Mesothelial cell of epicardium (in vitro differentiated cells): ENCODE measurements at places on chromosomes 1 and 21. TPM values are rescaled to one million over a fixed set of nuclear protein-coding genes. Genes with fewer than 3 reads are reported as not detected.

STK40 gene
- 40.1 to 43.6 TPM (median 42.7 TPM) in 3 replicates for total RNA-seq

- DNase-seq, result no peak
- H3K27ac ChIP-seq, result peak overlapping the region; percentile 99
- H3K27me3 ChIP-seq, result no peaks in the 10 kb centered on the region
- peaks cover 19% of the 10 kb centered on the region for H3K36me3 ChIP-seq
- peak overlapping the region; percentile 96 for H3K4me3 ChIP-seq
Measured at GRCh38 chr1:114715952-114716303, 643 bp downstream of the NRAS start.

SERINC2 gene
- total RNA-seq, result 45.4 to 49.1 TPM (median 47.1 TPM) in 3 replicates

DNA sequence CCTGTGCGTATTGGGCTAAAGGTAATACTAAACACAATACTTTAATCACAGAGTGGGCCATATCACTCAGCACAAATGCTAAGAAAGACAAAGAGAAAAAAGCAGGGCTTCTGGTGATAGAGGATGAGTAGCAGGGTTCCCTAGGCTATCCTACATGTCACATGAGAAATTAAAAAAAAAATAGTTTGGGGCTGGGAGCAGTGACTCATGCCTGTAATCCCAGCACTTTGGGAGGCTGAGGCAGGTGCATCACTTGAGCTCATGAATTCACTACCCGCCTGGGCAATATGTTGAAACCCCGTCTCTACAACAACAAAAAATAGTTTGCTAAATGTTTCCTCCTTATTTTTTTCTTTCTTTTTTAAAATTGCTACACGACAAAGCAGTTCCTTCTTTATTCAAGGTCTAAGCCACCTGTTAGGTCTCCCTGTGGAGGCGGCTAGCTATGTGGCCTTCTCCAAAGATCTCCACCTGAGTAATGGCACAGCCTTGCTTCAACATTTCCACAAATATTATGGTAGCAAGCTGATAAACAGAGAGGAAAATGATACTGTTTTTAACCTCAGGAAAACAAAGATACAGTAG, 1.5 kb downstream of the ENSA start:
- no peak overlapping the region for H3K4me3 ChIP-seq
- peaks cover 9% of the 10 kb centered on the region for H3K4me1 ChIP-seq
- peaks cover 30% of the 10 kb centered on the region for H3K36me3 ChIP-seq
- peak overlapping the region; percentile 41 for H3K27ac ChIP-seq

DNA sequence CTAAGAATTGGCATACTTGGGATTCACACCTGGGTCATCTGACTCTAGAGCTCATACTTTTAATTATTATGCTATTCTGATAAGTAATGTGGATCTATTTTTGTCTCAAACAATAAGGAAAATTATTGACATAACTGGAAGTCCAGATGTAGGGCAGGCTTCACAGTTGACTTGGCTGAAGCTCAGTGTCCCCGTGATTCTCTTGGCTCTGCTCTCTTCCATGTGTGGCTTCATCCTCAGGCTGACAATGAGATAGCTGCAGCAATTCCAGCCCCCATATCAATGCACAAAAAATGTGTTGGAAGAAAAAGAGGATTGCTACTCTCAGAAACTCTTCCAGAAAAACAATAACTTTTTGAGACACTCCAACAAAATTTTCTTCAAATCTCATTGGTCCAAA, 23.8 kb downstream of the HSD11B1 start:
- no peak for DNase-seq
- H3K4me1 ChIP-seq, result peaks cover 8% of the 10 kb centered on the region
- H3K27ac ChIP-seq, result no peak overlapping the region

TSPAN1 gene
- total RNA-seq, result 0.51 to 0.63 TPM (median 0.52 TPM) in 3 replicates

DNA sequence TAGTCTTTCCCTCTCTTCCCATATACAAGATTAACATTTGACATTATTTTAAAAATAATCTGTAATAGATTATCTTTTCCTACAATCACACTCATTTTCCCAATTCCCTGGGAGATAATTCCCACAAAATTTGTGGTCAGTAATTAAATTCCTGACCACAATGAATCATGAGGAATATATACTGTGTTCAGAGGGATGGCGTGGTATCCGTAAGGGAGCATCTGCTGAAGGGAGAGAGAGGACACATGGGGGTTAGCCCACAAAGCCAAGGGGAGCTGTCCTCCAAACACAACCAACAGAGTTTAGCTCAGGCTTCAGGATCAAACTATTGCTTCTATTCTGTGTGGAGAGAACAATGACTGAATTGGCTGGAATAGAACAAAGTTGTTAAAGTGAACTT, 57.1 kb upstream of the PPP2R5A start:
- peaks cover 2% of the 10 kb centered on the region for H3K27me3 ChIP-seq
- no peak overlapping the region for H3K4me3 ChIP-seq
- no peak overlapping the region for H3K27ac ChIP-seq
- H3K36me3 ChIP-seq, result no peaks in the 10 kb centered on the region

- H3K4me1 ChIP-seq, result peaks cover 90% of the 10 kb centered on the region
- no peaks in the 10 kb centered on the region for H3K27me3 ChIP-seq
- no peaks in the 10 kb centered on the region for H3K36me3 ChIP-seq
- H3K27ac ChIP-seq, result peak overlapping the region; percentile 86
- no peak for DNase-seq
- peak overlapping the region; percentile 6 for H3K4me3 ChIP-seq
Measured at GRCh38 chr1:181100015-181100905, 11.8 kb downstream of the IER5 start.

- no peak for DNase-seq
- no peak overlapping the region for H3K27ac ChIP-seq
- H3K27me3 ChIP-seq, result no peaks in the 10 kb centered on the region
- H3K4me3 ChIP-seq, result no peak overlapping the region
Measured at GRCh38 chr1:207366022-207366421, 44.5 kb downstream of the CD55 start.

GRCh38 chr1:66269222-66269621, 264.7 kb upstream of the SGIP1 start:
- no peak overlapping the region for H3K4me3 ChIP-seq
- H3K36me3 ChIP-seq, result no peaks in the 10 kb centered on the region
- H3K27ac ChIP-seq, result peak overlapping the region; percentile 86
- no peak for DNase-seq
- no peaks in the 10 kb centered on the region for H3K27me3 ChIP-seq

PTAFR gene
- 0.18 to 0.43 TPM (median 0.18 TPM) in 3 replicates for total RNA-seq

GRCh38 chr1:10225573-10225972, 15.2 kb downstream of the KIF1B start:
- H3K4me1 ChIP-seq, result peaks cover 8% of the 10 kb centered on the region
- H3K27ac ChIP-seq, result no peak overlapping the region
- peaks cover 6% of the 10 kb centered on the region for H3K36me3 ChIP-seq
- DNase-seq, result no peak
- H3K4me3 ChIP-seq, result no peak overlapping the region
- no peaks in the 10 kb centered on the region for H3K27me3 ChIP-seq

- H3K4me3 ChIP-seq, result no peak overlapping the region
- DNase-seq, result no peak
- H3K4me1 ChIP-seq, result peaks cover 3% of the 10 kb centered on the region
- H3K27me3 ChIP-seq, result peaks cover 9% of the 10 kb centered on the region
- no peaks in the 10 kb centered on the region for H3K36me3 ChIP-seq
Measured at GRCh38 chr1:42886800-42887199, 40.4 kb downstream of the ZNF691 start.

GRCh38 chr1:150973258-150973835, 1.3 kb downstream of the CERS2 start:
- peak overlapping the region; percentile 80 for H3K4me3 ChIP-seq
- no peak for DNase-seq
- H3K27ac ChIP-seq, result peak overlapping the region; percentile 92
- H3K27me3 ChIP-seq, result no peaks in the 10 kb centered on the region

DNA sequence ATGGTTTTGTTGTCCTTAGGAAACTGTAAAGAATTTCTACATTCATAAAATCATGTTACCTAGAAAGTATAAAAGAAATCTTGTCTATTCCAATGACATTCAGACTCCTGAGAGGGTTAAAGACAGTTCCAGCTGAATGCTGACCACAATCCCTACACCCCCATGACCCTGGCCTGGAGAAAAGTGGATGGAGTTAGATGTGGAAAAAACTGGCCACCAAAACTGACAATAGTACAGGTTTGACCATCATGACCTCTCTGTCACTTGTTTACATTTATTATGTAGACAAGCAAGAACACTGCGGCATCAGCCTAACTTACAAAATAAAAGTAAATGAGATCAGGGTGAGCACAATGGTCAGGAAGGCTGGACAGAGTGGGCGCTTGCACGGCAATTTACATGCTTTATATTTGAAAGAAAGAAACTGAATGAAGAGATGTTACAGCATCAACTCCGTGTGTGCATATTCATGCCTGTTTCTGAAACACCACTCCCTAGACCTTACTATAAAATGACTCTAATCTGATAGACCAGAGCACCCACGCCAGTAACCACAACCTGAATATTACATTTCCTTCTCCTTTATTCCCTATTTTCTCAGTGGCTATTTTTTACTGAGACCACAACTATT, 116.0 kb downstream of the ESRRG start:
- peaks cover 51% of the 10 kb centered on the region for H3K4me1 ChIP-seq
- H3K27me3 ChIP-seq, result no peaks in the 10 kb centered on the region
- no peaks in the 10 kb centered on the region for H3K36me3 ChIP-seq
- no peak for DNase-seq
- no peak overlapping the region for H3K27ac ChIP-seq
- no peak overlapping the region for H3K4me3 ChIP-seq

DNA sequence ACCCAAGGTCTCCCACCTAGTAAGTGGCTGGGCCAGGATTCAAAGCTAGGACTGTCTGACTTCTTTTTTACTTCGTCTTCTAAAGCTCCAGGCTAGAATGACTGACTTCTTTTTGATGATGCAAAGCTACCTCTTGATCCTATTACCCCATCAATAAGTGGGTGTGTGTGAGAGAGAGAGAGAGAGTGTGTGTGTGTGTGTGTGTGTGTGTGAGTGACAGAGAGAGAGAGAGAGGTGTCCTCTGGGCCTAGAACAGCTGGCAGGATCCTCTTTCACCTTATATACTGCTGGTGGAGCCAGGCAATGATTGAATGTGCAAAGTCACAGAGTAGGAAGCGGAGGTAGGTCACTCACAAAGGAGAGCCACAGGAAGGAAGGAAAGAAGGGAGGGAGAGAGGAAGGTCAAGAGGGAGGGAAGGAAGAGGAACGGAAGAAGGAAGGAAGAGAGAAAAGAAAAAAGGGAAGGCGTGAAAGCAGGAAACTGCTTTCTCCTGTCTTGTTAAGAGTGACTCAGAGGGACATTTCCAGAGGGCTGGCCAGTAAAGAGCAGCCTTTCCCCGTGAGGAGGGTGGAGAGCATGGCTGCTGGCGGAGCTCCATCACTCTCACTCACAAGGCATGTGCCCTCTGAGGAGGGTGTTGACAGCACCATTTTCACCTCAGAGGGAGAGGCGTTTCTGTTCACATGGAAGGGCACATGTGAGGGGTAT, 68.9 kb downstream of the CDC7 start:
- peaks cover under 1% of the 10 kb centered on the region for H3K4me1 ChIP-seq
- H3K27me3 ChIP-seq, result peaks cover 1% of the 10 kb centered on the region

GNG4 gene
- 2.6 to 3.2 TPM (median 2.9 TPM) in 3 replicates for total RNA-seq

DNA sequence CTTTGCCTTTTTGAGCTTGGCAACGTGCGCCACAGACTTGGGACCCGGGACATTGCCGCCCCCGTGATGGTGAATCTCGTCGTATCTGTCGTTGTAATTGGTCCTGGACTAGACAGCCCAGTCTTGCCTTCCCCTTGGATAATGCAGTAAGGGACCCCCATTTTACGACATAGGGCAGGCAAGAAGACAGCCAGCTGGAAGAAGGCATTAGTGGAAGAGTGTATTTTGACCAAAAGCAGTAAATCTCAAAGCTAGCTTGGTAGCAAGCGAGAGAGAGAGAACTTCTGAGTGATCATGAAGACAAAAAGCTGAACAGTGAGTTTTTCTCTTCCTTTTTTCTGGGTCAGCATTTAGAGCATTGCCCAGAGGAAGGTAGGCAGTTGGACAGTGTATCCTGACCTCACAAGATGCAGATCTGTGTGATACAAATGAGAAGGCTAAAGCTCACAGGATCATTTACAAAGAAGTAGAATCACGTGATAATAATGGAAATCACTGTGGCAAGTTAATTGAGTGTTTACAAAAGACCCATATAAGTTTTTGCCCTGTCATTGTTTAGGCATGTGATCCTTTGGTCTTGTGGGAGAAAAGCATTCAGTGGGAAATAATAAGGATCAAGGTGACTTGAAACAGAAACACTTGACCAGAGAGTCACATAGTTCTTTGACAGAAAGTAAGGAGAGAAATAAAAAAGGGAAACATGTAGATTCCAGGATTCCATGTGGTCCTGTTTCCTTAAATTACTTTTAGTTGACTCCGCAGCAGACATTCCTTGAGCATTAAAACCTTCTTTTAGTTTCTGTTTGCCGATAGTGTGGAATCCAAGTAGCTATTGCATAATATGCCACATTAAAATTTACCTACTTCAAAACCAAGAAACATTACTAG, 66.3 kb downstream of the CNST start:
- peaks cover 4% of the 10 kb centered on the region for H3K4me1 ChIP-seq
- no peaks in the 10 kb centered on the region for H3K27me3 ChIP-seq
- DNase-seq, result no peak
- H3K36me3 ChIP-seq, result peaks cover 28% of the 10 kb centered on the region

DNA sequence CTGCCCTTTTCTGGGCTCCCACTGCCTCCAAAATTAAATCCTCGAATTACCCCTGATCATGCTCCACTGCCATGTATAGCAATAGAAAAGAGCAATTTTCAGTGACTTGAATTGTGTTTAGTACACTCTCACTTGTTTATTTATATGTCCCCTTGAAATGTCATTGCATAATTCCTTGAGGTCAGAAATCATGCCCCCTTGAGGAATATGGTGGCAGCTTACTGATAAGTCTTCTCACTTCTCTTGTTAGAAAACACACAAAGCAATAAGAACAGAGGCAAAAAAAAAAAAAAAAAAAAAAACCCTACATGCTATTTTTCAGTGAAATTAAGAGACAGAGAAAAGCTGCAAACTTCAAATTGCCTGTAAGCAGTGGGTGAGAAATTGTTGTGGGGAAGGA, 37.5 kb downstream of the GPR88 start:
- peaks cover 8% of the 10 kb centered on the region for H3K27me3 ChIP-seq
- H3K4me1 ChIP-seq, result no peaks in the 10 kb centered on the region
- no peaks in the 10 kb centered on the region for H3K36me3 ChIP-seq

GRCh38 chr1:90501281-90501680, 215.8 kb downstream of the BARHL2 start:
- no peaks in the 10 kb centered on the region for H3K36me3 ChIP-seq
- H3K4me3 ChIP-seq, result no peak overlapping the region
- no peak overlapping the region for H3K27ac ChIP-seq
- H3K27me3 ChIP-seq, result peaks cover 4% of the 10 kb centered on the region
- H3K4me1 ChIP-seq, result no peaks in the 10 kb centered on the region

DNA sequence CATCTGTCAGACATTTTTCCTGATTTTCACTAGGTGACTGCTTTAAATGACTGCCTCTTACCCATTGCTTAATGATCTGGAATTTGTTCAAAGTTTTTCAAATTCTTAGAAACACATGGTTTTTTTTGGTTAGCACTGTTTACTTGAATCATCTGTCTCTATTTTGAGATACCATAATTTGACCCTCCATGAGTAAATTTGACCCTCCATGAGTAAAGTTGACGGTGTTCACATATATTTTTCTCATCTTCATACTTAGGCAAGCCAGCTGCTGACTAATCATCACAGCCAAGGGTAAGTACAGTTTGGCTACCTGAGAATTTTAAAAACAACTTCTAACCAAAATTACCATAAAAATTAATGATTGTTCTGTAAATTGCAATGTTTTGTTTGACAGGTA, 586.5 kb downstream of the PTBP2 start:
- H3K27ac ChIP-seq, result no peak overlapping the region
- H3K27me3 ChIP-seq, result no peaks in the 10 kb centered on the region
- no peak for DNase-seq
- no peak overlapping the region for H3K4me3 ChIP-seq
- peaks cover 9% of the 10 kb centered on the region for H3K4me1 ChIP-seq

OR2L8 gene
- total RNA-seq, result not detected in 3 replicates
